ENCODE measurements at places on chromosomes 5 and 9. TPM values are rescaled to one million over a fixed set of nuclear protein-coding genes. Genes with fewer than 3 reads are reported as not detected.

SPATA31C1 gene
- not detected for total RNA-seq

HRCT1 gene
- 20.4 TPM for total RNA-seq

CXCL14 gene
- total RNA-seq = 27.5 TPM

DNM1 gene
- 7.2 TPM for total RNA-seq

FCHSD1 gene
- 42.6 TPM for total RNA-seq

- H3K4me1 ChIP-seq = no peaks in the 10 kb centered on the region
- no peaks in the 10 kb centered on the region for H3K36me3 ChIP-seq
- H3K4me3 ChIP-seq = no peak overlapping the region
- no peak for DNase-seq
- H3K27me3 ChIP-seq = no peaks in the 10 kb centered on the region
- no peak overlapping the region for H3K27ac ChIP-seq
These were observed 1707.2 kb upstream of the ACO1 start for GRCh38 chr9:30677221-30677620.

- no peak overlapping the region for H3K4me3 ChIP-seq
- no peak for DNase-seq
- H3K27me3 ChIP-seq = no peaks in the 10 kb centered on the region
- H3K36me3 ChIP-seq = no peaks in the 10 kb centered on the region
- H3K27ac ChIP-seq = no peak overlapping the region
These were observed 132.1 kb downstream of the SLC24A2 start for GRCh38 chr9:19656704-19657103.

DNA sequence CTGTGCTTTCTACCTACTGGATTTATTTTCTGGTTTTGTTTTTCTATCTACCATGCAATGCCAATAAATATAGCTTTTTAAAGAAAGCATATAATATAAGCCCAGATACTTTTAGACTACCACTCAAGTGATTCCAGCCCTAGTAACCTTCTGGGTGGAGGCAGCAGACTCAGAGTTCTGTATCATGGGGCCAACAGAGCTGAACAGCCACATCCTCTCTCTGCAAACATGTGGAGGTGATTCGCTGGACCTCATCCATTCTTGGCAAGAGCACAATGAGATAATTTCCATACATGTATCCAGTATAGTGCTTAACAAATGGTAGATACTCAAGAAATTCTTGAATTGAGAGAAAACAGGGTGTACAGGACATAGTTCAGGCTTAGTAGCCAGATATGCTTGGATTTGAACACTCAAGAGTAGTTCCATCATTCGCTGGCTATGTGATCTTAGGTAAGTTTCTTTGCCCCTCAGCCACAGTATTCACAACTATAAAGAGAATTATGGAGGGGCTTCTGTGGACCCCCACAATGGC, 124.5 kb downstream of the ASTN2 start:
- DNase-seq = no peak
- H3K27me3 ChIP-seq = no peaks in the 10 kb centered on the region
- peak overlapping the region; percentile 54 for H3K27ac ChIP-seq
- H3K4me3 ChIP-seq = no peak overlapping the region
- H3K4me1 ChIP-seq = no peaks in the 10 kb centered on the region

DNA sequence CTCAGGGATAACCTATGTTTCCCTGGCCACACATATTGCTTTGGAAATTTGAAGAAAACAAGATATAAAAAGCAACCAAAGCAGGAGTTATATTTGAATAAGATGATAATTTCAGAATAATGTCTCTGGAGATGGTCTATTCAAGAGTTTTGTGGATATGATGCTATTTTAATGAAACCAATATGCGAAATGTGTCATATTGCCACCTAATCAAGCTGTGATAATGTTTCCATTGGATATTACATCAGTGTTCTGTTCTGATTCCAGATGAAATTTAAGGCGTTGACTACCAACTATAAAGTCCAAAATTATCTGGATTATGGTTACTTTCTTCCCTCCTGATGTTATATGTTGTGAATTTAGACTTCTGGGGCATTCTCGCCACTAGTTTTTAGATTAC, 27.6 kb upstream of the NUDT12 start:
- no peak for DNase-seq
- no peaks in the 10 kb centered on the region for H3K36me3 ChIP-seq
- no peaks in the 10 kb centered on the region for H3K4me1 ChIP-seq

DNA sequence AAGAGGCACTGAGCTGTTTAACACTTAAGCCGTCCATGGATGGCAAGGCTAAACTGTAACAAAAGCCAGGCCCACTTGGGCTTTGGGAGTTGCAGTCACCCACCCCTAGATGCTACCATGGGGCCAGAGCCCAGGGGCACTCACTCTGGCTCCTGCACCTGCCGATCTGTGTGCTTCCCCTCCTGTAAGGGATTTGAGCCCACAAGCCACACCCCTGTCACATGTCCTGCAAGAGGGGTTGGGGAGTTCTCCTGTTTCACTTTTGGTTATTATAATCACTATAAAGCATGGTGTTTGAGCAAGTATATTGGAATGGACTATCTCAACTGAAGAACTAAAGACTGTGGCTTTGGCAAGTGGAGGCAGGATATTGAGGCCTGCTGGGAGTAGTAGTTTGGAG, 14.0 kb upstream of the GPR151 start:
- no peak overlapping the region for H3K27ac ChIP-seq
- H3K4me3 ChIP-seq = no peak overlapping the region
- H3K36me3 ChIP-seq = no peaks in the 10 kb centered on the region
- H3K27me3 ChIP-seq = no peaks in the 10 kb centered on the region
- no peaks in the 10 kb centered on the region for H3K4me1 ChIP-seq
- no peak for DNase-seq

- DNase-seq = no peak
- H3K4me1 ChIP-seq = peaks cover 18% of the 10 kb centered on the region
- no peaks in the 10 kb centered on the region for H3K27me3 ChIP-seq
- no peak overlapping the region for H3K4me3 ChIP-seq
- H3K27ac ChIP-seq = no peak overlapping the region
- no peaks in the 10 kb centered on the region for H3K36me3 ChIP-seq
These were observed 10.5 kb upstream of the IRF1 start for GRCh38 chr5:132500931-132501628.

DNA sequence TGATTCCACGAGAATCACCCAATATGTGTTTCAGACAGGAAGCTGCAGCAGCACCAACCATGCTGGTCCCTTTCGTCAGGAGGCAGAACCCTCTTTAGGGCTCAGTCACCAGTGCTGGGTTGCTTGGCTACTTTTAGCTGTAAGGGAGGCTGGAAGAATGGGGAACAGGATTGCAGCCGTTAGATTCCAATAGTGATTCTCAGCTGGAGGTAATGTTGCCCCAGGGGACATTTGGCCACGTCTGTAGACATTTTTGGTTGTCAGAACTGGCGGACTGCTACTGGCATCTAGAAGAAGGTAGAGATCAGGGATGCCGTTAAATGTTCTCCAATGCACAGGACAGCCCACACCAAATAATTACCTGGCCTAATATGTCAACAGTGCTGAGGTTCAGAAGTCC, 81.8 kb downstream of the ANKRD33B start:
- H3K4me3 ChIP-seq = no peak overlapping the region
- no peak for DNase-seq
- no peaks in the 10 kb centered on the region for H3K36me3 ChIP-seq
- no peaks in the 10 kb centered on the region for H3K27me3 ChIP-seq
- no peak overlapping the region for H3K27ac ChIP-seq
